Neural crest cell (in vitro differentiated cells): ENCODE measurements at places on chromosomes 1 and 21. TPM values are rescaled to one million over a fixed set of nuclear protein-coding genes. Genes with fewer than 3 reads are reported as not detected.

Gene GJA5
- total RNA-seq: 1.1 and 1.2 TPM in 2 replicates

Gene LCE2A
- not detected in 2 replicates for total RNA-seq

Gene MX2
- total RNA-seq: not detected in 2 replicates

Gene HHAT
- total RNA-seq: 5.5 and 6.9 TPM in 2 replicates

Gene PWP2
- 4.0 and 4.1 TPM in 2 replicates for total RNA-seq

Gene CDK18
- 26.4 and 30.8 TPM in 2 replicates for total RNA-seq

Gene PTPRF
- 119 and 125 TPM in 2 replicates for total RNA-seq

Gene CYP4A22
- total RNA-seq: not detected in 2 replicates

Gene WNT3A
- total RNA-seq: not detected in 2 replicates

Gene LCE1D
- not detected in 2 replicates for total RNA-seq

Gene CALML6
- 0.57 and 0.63 TPM in 2 replicates for total RNA-seq

GRCh38 chr1:1111516-1112236 is 4.2 kb downstream of the C1orf159 start:
- no peak for DNase-seq

GRCh38 chr1:228272831-228273571 is 65.2 kb downstream of the OBSCN start:
- DNase-seq: no peak

DNA sequence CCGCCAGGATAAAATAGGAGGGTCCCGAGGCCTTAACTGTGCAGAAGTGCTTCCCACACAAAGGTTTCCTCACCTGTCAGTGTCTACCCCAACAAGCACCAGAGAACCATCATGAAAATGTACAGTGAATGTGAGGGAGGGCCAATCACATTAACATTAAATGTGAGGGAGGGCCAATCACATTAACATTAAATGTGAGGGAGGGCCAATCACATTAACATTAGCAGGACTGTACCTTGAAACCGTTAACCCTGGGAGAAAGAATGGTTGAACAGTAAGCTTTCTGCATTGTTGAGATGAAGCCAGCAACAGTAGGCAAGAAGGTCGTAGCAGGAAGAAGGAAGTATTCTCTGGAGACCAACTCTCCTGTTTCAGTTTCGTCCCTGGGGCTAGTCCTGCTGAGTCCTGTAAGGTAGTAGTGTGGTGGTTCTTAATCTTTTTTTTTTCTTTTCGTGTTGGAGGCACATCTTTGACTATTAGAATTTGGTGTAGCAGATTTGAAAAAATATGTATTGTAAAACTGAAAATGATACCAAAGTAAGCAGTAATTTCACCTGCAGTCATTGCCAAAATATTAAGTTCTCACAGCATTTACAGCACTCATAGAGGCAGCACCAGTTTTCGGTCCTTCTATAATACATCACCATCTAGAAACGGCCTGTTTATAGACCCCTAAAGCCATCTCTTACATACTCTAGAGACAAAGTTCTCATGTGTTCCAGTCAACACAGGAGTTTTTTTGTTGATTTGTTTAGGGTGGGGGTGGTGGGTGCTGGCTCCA is 98.6 kb upstream of the PPP2R5A start:
- DNase-seq: no peak

GRCh38 chr1:21931171-21932093 is 5.7 kb downstream of the HSPG2 start:
- DNase-seq: no peak

DNA sequence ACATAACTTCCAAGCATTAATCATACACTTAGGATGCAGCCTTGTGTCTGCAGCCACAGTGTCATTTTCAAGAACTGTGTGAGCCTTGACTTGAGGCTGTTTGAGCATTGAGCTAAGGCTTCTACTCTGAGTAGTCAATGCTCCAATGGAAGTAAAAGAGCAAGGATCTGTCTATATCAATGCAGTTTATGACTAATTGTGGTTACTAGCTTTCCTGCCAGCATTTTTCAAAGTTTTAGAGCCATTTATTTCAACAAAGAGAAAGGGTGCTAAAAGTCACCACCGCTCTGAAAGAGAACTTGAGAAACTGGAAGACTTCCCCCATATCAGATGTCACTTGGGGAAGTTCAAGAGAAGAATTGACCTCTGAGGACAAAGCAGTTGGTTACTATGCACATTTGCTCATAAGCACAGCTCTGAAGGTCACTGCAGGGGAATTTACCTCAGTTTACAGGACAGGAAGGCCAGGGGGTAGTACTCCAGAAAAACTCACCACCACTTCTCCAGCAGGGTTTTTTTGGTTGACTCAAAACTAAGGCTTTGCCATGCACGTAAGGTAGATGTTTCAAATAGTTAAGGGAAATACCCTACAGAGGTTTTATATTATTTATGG is 24.5 kb upstream of the RGS1 start:
- DNase-seq: no peak

DNA sequence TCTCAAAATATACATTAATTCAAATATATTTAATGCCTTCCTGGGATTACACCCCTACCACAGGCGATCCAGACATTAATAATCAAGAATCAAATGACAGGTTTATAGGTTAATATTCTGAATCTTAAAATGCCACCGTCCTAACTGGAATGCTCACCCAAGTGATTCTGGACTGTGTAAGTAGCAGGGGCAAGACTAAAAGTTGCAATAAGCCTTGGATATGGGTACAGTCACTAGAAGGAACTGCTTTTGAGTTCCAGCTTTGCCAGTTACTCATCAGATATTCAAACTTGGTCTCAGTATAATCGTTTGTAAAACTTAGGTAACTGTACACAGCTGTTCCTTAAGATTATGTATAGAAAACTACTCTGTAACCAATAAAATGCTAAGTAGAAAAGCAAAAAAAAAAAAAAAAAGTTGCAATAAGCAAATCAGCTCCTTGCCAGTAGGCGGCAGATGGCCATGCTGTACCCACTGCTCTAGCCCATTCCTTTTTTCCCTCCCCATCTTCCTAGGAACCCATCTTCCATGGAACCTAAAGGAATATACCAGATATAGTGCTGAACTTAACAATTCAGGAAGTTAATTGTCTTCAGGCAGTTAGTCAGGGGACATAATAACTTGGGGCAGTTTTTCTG is 10.5 kb downstream of the RO60 start:
- no peak for DNase-seq

GRCh38 chr21:26432410-26432809 is 140.7 kb downstream of the CYYR1 start:
- no peak for DNase-seq

DNA sequence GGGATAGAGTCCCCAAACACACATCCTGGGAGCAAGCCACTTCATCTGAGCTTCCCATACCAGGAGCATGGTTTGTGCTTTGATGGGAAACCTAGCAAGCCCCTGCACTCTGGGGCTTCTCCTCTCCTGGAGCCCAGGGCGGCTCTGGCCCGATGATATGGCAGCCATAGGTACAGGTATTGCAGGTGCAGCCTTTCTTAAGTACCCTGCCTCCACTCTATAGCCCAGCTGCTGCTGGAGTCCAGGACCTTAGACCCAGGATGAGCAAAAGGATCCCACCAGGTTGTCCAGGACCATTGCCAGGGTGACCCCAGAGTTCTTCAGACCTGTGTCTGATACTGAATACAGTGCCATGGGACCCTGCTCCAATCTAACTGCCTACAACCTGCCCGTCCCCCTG is 4.2 kb downstream of the C1orf226 start:
- no peak for DNase-seq

- no peak for DNase-seq
These were observed 87.9 kb downstream of the SYT2 start for GRCh38 chr1:202622388-202622787.

GRCh38 chr1:230633469-230633868 is 8.8 kb upstream of the COG2 start:
- DNase-seq: no peak

DNA sequence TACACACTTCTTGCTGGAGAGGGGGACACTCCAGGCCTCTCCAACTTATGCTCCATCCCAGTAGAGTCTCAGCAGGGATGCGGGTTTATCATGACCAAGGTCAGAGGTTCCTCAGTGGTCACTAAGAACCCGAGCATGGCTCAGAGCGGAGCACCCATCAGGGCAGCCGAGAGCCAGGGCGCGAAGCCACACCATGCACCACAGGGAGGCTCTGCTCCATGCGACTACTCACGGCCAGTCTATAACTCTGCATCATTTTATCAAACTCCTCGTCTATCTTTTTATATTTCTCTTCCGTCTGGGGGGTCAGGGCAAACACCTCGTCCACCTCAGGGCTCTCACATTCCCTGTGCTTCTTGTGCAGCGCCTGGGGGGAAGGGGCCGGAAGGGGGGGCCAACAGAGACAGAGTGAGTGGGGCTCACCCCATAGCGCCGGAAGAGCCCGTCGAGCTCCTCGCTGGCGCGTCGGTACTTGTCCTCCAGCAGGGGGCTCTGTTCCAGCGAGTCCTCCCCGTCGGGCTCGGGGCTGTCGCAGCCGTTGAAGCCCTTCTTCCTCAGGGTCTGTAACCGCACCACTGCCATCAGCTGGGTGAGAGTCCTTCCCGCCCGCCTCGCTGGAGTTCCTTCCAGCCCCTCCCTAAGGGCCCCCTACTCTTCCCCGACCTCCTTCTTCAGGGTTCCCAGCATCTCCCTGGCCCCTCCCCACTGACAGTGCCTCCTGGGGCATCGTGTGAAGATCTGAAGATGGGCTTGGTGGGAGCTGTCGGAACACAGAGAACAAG is 20.0 kb downstream of the MEF2D start:
- peak; percentile 73 for DNase-seq

GRCh38 chr1:71695084-71695483 is 587.3 kb downstream of the NEGR1 start:
- no peak for DNase-seq

DNA sequence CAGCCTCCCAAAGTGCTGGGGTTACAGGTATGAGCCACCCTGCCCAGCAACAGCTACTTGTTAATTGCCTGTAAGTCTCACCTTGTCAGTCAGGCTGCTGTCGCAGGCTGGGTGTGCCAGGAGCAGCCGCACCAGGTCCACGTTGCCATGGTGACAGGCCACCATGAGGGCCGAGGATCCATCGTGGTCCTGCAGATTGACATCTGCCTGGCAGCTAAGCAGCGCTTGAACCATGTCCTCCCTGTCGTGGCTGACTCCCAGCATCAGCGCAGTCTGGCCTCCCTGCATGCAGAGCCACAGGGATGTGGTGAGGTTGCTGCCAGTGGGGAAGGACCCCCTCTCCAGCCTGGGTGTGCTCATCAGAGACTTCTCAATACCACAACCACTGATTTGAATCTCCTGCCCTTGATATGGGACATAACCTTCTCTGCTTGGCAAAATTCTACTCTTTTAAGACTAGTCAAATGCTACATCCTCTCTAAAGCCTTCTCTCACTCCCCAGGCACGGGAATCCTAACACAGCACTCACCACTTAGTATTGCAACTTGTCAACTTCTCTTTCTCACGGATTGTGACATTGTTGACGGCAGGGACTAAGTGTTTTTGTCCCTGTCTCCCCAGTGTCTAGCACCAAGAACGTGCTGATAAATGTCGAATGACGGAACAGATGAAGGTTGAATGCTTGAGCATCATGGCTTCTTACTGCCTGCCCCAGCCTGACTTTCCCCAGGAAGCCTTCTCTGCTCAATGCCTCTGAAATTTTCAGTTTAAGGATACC is 52.9 kb downstream of the L1TD1 start:
- DNase-seq: no peak

- no peak for DNase-seq
These were observed 88.3 kb upstream of the NGF start for GRCh38 chr1:115426231-115426771.

DNA sequence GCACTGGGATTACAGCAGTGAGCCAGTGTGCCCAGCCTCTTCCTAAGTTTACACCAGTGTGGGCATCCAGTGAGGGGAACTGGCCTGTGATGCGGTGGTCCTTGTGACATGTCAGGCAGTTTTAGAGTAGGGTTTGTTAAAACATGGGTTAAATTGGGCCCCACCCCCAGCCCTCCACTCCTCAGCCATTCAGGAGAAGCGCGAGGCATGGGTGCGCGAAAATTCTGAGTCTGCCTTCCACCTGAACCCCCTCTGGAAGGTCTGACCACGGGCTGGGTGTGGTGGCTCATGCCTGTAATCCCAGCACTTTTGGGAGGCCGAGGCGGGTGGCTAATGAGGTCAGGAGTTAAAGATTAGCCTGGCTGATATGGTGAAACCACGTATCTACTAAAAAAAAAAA is 51.7 kb downstream of the SKI start:
- no peak for DNase-seq

- no peak for DNase-seq
These were observed 63.7 kb upstream of the IGSF5 start for GRCh38 chr21:39681257-39681656.

- DNase-seq: no peak
These were observed 10.1 kb upstream of the HCRTR1 start for GRCh38 chr1:31607360-31607759.

DNA sequence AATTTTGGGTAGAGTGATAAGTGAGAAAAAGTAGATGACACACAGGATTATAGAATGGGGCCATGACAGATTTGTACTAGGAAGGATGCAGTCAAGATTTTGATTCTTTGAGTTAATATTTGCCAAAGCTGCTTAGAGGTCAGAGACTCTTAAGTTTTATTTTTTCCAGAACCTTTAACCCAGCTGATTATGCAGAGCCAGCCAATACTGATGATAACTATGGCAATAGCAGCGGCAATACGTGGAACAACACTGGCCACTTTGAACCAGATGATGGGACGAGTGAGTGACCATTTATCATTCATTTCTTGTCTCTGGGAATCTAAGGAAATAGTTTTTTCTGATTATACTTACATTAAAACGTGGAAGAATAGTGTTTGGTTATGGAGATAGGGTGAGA is 16.1 kb downstream of the UBAP2L start:
- no peak for DNase-seq

- no peak for DNase-seq
These were observed 391.6 kb downstream of the PBX1 start for GRCh38 chr1:164950541-164950986.

DNA sequence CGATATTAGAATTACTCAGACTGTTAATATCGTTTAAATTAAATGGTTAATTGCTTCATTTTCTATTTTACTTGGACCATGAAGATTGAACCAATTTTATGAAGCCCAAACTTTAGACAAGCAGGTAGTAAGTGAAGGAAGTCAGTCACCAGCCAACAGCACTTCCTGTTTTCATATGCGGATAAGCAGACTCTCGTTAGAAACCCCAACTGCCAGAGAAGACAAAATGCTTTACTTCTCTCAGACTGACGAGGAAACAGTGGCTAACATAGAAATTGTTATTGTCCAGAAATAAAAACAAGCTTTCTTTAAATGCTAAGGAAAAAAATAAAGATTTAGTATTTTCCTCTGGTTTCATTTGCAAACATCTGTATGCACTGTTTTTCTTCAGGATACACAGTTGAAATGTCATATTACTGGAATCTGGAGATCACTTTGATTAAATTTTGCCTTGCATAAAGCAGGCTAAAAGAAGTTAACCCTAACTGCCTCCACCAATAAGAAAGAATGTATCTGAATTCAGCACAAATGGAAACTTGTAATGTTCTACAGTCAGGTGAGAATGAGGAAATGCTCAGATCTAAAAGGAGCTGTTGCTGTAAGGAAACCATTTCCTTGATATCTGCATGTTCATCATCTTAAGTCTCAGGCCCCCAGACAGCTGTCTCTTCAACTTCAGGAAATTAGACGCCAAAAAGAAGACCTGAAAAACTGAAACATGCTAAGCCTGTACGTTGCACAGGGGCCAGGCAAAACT is 129.8 kb upstream of the SAMSN1 start:
- DNase-seq: no peak
